ENCODE measurements at places on chromosomes 4 and X.

GRCh38 chr4:62543002-62543401, 1342.9 kb downstream of the ADGRL3 start:
- DNase-seq, result no peak

DNA sequence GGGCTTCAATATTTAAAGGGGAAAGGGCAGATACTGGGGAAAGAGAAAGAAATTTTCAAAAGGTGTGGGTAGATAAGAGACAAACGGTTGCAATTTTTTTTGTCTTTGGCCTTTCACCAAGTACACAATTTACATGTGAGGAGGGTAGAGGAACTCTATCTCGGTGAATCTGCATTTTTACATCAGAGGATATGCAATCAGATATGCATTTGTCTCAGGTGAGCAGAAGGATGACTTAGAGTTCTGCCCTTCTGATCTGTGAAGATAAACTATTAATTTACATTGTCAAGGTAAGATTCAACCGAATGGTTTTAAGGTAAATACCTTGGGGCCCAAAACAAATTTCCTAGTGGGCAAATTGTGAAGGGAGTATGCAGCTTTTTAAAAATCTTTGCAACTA, 169.9 kb downstream of the COX18 start:
- no peak for DNase-seq

DNA sequence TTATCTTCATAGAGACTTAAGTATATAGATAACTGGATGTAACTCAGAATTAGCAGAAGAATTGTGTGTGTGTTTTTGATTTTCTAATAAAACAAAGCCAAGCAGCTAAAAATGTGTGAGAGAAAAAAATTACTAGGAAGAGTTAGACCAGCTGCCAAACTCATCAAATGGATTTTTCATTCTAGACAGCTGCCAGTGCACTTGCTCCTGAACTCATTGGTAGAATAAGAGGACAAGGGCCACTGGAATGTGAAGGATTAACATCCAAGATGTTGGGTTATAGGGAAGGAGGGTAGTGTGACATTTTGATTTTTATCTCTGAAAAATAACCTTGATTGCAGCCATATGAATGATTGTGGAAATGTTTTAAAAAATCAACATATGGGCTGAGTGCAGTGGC, 49.7 kb downstream of the EGF start:
- no peak for DNase-seq

- DNase-seq, result no peak
Observed at GRCh38 chrX:44974451-44974850, 101.5 kb downstream of the KDM6A start.

GRCh38 chrX:134364711-134365110, 95.3 kb upstream of the HPRT1 start:
- no peak for DNase-seq

GRCh38 chrX:70262952-70263567, 3.1 kb upstream of the P2RY4 start:
- DNase-seq, result peak; percentile 6

Measured in activated T-helper 1 cell treated with anti-CD3 and anti-CD28 coated beads, Interleukin-2, amount 50 U/mL, for 16 hours (primary cell).